ENCODE measurements at places on chromosomes 16 and 17. TPM values are rescaled to one million over a fixed set of nuclear protein-coding genes. Genes with fewer than 3 reads are reported as not detected.

DNA sequence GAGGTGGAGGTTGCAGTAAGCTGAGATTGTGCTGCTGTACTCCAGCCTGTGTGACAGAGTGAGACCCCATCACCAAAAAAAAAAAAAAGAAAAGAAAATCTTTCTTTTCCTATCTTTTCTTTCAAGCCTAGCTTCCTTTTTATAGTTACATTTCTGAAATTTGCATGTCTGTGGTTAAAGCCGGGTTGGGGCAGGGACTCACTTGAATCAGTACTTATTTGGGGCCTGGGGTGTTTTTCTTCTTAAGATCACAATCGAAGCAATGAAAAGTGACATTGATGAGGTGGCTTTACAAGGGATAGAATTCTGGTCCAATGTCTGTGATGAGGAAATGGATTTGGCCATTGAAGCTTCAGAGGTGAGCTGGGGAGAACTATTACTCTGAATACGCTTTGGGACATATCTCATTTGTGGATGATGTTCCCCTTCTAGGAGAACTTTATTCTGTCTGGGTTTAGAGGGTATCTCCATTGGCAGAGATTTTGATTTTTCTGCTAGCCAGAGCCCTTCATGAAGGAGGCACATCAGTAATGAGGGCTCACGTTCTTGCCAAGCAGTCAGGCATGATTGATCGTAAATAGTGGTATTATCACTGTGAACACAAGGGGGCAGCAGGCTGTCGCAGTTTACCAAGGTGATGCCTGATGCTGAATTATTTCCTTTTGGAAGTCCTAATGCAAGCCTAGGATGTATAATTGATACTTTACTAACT lies 14.3 kb downstream of the KPNB1 start:
- H3K4me3 ChIP-seq = no peak overlapping the region
- H3K36me3 ChIP-seq = peaks cover 67% of the 10 kb centered on the region
- H3K27me3 ChIP-seq = no peaks in the 10 kb centered on the region
- peak; percentile 60 for DNase-seq
- H3K27ac ChIP-seq = peak overlapping the region; percentile 73

KRT39 gene
- not detected for polyA plus RNA-seq

DNA sequence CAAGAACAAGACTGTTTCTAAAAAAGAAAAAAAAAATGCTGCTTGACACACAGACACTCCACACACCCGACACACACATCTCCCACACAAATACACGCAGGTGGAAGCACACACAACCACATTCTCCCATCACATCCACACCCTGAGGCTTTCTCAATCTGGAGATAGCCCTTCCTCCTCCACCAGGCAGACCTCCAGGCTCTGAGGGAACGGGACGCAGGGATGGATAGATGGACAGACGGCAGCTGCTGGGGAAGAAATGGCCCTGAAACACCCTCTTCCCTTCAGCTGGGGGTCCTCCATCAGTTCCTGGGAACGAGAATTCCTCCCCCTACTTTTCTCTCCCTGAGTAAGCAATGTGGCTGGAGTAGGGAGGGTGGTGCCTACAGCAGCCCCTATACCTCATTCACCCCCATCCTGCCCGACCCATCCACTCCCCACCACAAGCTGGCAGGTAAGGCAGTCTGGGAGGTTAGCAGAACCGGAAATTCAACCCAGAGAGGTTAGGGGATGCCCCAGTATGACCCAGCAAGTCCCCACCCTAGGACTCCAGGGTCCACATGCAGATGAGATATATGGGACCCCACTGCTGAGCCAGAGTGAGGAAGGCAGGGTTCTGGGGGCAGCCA lies 4.1 kb upstream of the LITAFD start:
- no peak overlapping the region for H3K4me3 ChIP-seq
- no peaks in the 10 kb centered on the region for H3K36me3 ChIP-seq
- no peaks in the 10 kb centered on the region for H3K27me3 ChIP-seq
- H3K27ac ChIP-seq = no peak overlapping the region
- no peak for DNase-seq
- H3K4me1 ChIP-seq = no peaks in the 10 kb centered on the region

DNA sequence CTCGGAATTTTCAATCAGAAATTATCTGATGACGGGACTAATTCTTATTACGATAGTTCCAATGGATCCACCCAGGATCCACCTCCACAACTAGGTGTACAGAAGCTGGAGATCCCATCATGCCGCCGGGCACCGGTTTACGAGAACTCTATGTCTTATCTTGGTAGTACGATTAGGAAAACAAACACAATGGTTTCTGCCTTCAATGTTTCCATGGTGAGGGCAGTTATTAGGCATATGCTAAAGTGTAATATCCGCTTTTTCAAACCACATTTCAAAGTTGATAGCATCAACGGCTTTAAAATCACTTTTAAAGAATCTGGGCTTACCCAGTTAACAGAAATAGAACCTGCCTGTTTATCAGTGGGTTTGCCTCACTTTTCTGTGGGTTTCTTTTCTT lies 705.7 kb downstream of the MAF start:
- no peaks in the 10 kb centered on the region for H3K36me3 ChIP-seq
- no peaks in the 10 kb centered on the region for H3K27me3 ChIP-seq
- no peak for DNase-seq
- H3K4me1 ChIP-seq = peaks cover 6% of the 10 kb centered on the region

- H3K27me3 ChIP-seq = no peaks in the 10 kb centered on the region
- no peak overlapping the region for H3K27ac ChIP-seq
- H3K4me3 ChIP-seq = no peak overlapping the region
- H3K36me3 ChIP-seq = no peaks in the 10 kb centered on the region
- H3K4me1 ChIP-seq = no peaks in the 10 kb centered on the region
These were observed 79.6 kb upstream of the LHX1 start for GRCh38 chr17:36857698-36858097.

IL32 gene
- 1.0 TPM for polyA plus RNA-seq

KRTAP4-6 gene
- polyA plus RNA-seq = not detected

NR1D1 gene
- 0.31 TPM for polyA plus RNA-seq

DNA sequence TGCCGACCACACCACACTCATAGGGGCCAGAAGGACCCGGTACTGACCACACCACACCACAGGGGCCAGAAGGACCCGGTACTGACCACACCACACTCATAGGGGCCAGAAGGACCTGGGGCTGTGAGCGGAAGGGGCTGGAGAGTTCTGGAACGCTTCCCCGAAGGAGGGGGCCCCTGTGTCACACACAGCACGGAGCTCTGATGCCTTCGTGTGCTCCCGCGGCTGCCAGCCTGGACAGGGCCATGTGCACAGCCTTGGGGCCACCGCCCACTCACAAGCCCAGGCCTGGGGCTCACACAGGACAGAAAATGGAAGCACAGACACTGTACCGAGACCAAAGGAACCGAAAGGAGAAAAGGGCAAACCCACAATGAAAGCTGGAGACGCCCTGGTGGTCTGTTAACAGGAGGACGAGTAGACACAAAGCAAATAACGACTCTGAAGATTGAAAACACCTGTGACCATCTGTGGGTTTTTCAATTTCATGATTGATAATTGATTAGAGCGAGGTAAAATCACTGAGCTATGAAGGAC lies 106.5 kb upstream of the METRNL start:
- H3K4me1 ChIP-seq = peaks cover 3% of the 10 kb centered on the region
- no peak for DNase-seq
- no peak overlapping the region for H3K27ac ChIP-seq
- no peaks in the 10 kb centered on the region for H3K27me3 ChIP-seq
- no peaks in the 10 kb centered on the region for H3K36me3 ChIP-seq

DNA sequence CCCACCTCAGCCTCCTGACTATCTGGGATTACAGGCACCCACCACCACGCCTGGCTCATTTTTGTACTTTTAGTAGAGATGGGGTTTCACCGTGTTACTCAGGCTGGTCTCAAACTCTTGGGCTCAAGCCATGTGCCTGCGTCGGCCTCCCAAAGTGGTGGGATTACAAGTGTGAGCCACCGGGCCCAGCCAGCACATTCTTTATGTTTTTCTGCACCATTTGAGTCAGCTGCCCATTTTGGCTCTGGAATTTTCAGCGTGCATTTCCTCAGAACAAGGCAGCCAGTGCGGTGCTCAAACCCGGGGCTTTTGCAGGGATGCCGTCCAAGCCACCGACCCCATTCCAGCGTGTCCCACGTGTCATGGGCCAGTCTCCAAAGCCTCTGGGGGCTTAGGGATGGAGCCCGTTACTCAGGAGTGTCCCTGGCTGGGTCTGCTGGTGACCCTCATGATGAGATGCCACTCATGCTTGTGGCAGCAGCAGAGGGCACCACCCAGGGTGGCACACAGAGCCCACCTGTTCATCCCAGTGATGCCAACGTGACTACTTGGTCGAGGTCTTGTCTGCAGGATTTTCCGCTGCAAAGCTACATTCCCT lies 3.7 kb upstream of the RAB40C start:
- H3K36me3 ChIP-seq = peaks cover 2% of the 10 kb centered on the region
- H3K4me1 ChIP-seq = peaks cover 24% of the 10 kb centered on the region
- no peak overlapping the region for H3K27ac ChIP-seq
- H3K4me3 ChIP-seq = no peak overlapping the region

KIF2B gene
- polyA plus RNA-seq = not detected

- H3K27me3 ChIP-seq = no peaks in the 10 kb centered on the region
- DNase-seq = no peak
- H3K4me1 ChIP-seq = no peaks in the 10 kb centered on the region
- no peak overlapping the region for H3K27ac ChIP-seq
These were observed 16.1 kb downstream of the PPL start for GRCh38 chr16:4920826-4921225.

GRCh38 chr17:1001640-1002411 lies 4.9 kb downstream of the TIMM22 start:
- no peaks in the 10 kb centered on the region for H3K27me3 ChIP-seq
- DNase-seq = no peak

ABCA9 gene
- polyA plus RNA-seq = not detected

GRCh38 chr17:12898110-12898509 lies 108.8 kb downstream of the ARHGAP44 start:
- no peaks in the 10 kb centered on the region for H3K27me3 ChIP-seq
- no peaks in the 10 kb centered on the region for H3K36me3 ChIP-seq
- DNase-seq = no peak
- no peaks in the 10 kb centered on the region for H3K4me1 ChIP-seq

GRCh38 chr17:35160354-35161201 lies 13.0 kb downstream of the UNC45B start:
- H3K27me3 ChIP-seq = no peaks in the 10 kb centered on the region
- H3K36me3 ChIP-seq = no peaks in the 10 kb centered on the region
- peaks cover 8% of the 10 kb centered on the region for H3K4me1 ChIP-seq
- H3K4me3 ChIP-seq = no peak overlapping the region
- no peak for DNase-seq

DNA sequence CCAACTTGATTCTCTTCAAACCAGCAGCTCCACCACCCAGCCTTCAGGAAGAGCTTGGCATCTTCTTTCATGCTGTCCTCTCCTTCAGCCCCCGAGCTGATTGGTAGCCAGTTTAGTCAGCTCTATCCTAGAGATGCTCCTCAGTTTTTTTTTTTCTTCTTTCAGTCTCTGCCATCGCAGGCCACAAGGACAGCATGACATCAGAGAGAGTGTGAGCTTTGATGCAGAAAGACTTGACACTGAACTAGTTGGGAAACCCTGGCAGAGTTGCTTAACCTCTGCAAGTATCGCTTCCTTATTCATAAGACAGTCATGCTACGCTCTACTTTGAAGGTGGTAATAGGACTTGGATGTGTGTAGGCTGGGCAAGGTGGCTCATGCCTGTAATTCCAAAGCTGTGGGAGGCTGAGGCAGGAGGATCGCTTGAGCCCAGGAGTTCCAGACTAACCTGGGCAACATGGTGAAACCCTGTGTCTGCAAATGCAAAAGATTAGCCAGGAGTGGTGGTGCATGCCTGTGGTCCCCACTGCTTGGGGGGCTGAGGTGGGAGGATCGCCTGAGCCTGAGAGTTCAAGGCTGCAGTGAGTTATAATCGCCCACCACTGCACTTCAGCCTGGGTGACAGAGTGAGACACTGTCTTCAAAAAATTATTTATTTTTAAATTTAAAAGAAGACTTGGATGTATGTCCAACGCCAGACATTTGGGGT lies 2.6 kb downstream of the CD300LB start:
- H3K4me1 ChIP-seq = peaks cover 98% of the 10 kb centered on the region
- peaks cover 28% of the 10 kb centered on the region for H3K36me3 ChIP-seq
- H3K27ac ChIP-seq = peak overlapping the region; percentile 98
- no peaks in the 10 kb centered on the region for H3K27me3 ChIP-seq
- peak; percentile 100 for DNase-seq

DNA sequence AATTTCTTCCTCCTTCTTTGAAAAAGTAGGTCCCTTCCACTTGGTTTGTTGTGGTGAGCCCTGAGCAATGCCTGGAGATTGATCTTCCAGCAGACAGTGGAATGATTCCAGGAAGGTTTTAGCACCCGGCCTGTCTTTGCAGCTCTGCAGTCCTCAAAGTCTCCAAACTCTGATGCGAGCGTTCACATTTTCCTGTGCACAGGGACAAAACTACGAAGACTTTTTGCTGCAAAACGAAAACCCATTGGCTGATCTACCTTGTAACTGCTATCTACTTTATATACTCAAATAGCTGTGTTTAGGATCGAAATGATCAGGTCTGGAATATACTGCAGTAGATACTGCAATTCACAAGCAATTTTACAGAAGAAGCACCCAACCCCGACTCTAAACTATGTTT lies 21.7 kb downstream of the G6PC1 start:
- H3K27me3 ChIP-seq = no peaks in the 10 kb centered on the region
- DNase-seq = no peak
- no peak overlapping the region for H3K27ac ChIP-seq

PRM1 gene
- not detected for polyA plus RNA-seq

GRCh38 chr16:25011891-25012514 lies 3.2 kb downstream of the ARHGAP17 start:
- no peak for DNase-seq
- H3K36me3 ChIP-seq = peaks cover 17% of the 10 kb centered on the region
- H3K27me3 ChIP-seq = no peaks in the 10 kb centered on the region

TMEM204 gene
- 0.09 TPM for polyA plus RNA-seq

DNA sequence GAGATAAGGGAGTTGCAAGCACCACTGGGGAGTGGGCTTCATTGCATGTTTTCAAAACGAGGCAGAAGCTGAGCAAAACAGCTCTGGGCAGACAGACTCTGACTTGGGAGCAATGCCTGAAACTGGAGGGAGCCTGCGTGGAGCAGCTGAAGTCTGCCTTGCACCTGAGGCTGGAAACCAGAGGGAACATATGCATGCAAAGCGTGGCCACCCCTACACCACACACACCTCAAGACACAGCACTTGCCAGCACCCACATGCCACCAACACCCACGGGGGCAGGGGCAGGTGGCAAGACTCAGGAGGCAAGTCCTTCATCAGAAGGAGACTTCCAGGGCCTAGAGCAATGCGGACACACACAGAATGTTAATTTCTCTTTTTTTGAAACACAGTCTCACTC lies 45.8 kb downstream of the COTL1 start:
- H3K4me1 ChIP-seq = peaks cover 73% of the 10 kb centered on the region
- H3K4me3 ChIP-seq = no peak overlapping the region
- DNase-seq = no peak
- H3K27me3 ChIP-seq = no peaks in the 10 kb centered on the region
- peak overlapping the region; percentile 30 for H3K27ac ChIP-seq

GRCh38 chr16:531494-532125 lies 4.1 kb downstream of the CAPN15 start:
- H3K4me1 ChIP-seq = peaks cover 43% of the 10 kb centered on the region
- no peak overlapping the region for H3K4me3 ChIP-seq
- no peak overlapping the region for H3K27ac ChIP-seq
- no peak for DNase-seq

- no peaks in the 10 kb centered on the region for H3K36me3 ChIP-seq
- peak overlapping the region; percentile 79 for H3K4me3 ChIP-seq
- H3K27ac ChIP-seq = no peak overlapping the region
- H3K4me1 ChIP-seq = peaks cover 34% of the 10 kb centered on the region
- DNase-seq = no peak
These were observed 2.1 kb downstream of the SSTR2 start for GRCh38 chr17:73166731-73167581.

CBX8 gene
- polyA plus RNA-seq = 2.5 TPM

Data from CD14-positive monocyte (primary cell).